CD4-positive, alpha-beta T cell (primary cell): ENCODE measurements at places on chromosomes 1 and 21. TPM values are rescaled to one million over a fixed set of nuclear protein-coding genes. Genes with fewer than 3 reads are reported as not detected.

DNA sequence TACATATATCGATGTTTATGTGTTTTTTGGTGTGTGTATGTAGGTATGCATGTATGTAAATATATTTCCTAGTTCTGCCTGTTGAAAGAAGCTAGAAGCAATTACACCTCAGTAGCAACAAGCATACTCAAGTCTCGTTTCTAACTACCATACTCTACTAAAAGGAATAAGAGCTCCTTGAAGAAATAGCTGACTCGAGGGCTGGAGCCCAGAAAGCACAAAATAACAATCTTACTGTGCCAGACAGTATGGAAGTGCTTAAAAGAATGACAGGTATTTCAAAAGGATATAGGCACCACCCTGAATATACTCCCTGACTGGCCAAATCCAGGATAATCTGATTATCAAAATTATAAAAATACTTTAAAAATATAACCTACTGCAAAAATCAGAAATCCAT lies 23.2 kb downstream of the FUBP1 start:
- no peak overlapping the region for H3K27ac ChIP-seq
- H3K4me1 ChIP-seq: no peaks in the 10 kb centered on the region
- DNase-seq: no peak
- no peak overlapping the region for H3K4me3 ChIP-seq

Gene NPPB
- not detected for total RNA-seq

Gene MSH4
- 0.25 TPM for total RNA-seq

- no peaks in the 10 kb centered on the region for H3K27me3 ChIP-seq
- H3K4me3 ChIP-seq: no peak overlapping the region
- DNase-seq: no peak
- no peaks in the 10 kb centered on the region for H3K36me3 ChIP-seq
- peaks cover 33% of the 10 kb centered on the region for H3K4me1 ChIP-seq
- peak overlapping the region; percentile 64 for H3K27ac ChIP-seq
Measured at GRCh38 chr21:42199868-42200463, 19.0 kb upstream of the ABCG1 start.

DNA sequence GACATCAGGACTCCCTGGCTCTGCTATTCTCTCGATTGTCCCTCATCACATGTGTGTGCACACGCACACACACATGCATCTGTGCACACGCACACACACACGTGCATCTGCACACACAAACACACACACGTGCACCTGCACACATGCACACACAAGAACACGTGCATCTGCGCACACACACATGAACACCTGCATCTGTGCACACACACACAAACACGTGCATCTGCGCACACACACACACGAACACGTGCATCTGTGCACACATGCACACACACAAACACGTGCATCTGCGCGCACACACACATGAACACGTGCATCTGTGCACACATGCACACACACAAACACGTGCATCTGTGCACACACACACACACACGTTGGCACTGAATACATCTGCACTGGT lies 14.7 kb downstream of the S100A7A start:
- H3K4me1 ChIP-seq: no peaks in the 10 kb centered on the region
- DNase-seq: no peak
- H3K27ac ChIP-seq: no peak overlapping the region
- no peak overlapping the region for H3K4me3 ChIP-seq
- peaks cover 11% of the 10 kb centered on the region for H3K27me3 ChIP-seq

DNA sequence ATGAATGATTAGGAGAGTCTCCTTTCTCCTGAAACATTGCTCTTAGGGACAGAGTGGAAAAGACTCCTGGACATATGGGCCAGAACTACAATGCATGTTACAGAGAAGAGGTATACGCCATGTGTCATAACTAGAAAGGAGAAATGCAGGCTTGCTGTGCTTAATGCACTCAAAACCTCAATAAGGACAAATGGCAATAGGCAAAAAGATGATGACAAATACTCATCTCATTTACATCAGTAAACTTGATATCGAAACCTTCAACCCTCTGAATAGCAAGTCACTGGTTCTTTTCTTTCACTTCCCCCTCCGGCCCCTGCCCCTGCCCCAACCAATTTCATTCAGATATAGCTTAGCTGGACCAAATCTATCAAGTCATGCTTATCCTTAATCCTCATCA lies 1.9 kb upstream of the GPR88 start:
- H3K4me3 ChIP-seq: no peak overlapping the region
- H3K27ac ChIP-seq: no peak overlapping the region

DNA sequence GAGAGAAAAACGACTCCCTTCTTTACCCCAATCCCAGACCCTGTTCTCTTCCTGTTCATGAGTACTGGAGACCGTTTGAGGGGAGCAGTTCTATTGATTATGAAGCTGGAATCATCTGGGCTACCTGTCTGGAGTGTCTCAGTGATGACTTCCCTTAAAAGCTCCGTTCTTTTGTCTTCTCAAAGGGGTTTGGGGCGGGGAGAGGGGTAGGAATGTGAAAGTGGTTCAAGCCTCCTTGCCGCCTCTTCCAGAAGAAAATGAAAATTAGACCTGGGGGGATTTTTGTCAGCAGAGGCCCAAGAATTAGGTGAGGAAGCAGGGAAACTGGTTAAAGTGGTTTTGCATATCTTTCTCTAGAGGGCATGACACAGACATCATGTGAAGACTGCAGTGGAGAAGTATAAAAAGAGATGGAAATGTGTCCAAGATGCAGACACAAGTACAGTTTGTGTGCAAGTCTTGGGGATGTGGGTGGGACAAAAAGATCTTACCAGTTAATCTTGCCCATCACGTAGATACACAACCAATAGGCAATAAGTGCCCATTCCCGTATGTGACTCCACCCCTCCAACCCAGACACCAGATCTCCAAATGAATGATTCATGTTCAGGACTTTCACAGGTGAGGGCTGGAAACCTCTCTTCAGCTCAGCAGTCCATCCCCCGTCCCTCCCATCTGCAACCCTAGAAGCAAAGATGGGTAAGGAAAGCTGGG lies 470 bp upstream of the MTMR11 start:
- no peaks in the 10 kb centered on the region for H3K36me3 ChIP-seq
- peaks cover 16% of the 10 kb centered on the region for H3K4me1 ChIP-seq
- H3K27ac ChIP-seq: no peak overlapping the region
- H3K4me3 ChIP-seq: no peak overlapping the region

- H3K4me1 ChIP-seq: no peaks in the 10 kb centered on the region
- no peak overlapping the region for H3K4me3 ChIP-seq
- no peak overlapping the region for H3K27ac ChIP-seq
- no peak for DNase-seq
Measured at GRCh38 chr1:93143136-93143535, 37.1 kb downstream of the TMED5 start.

- no peaks in the 10 kb centered on the region for H3K27me3 ChIP-seq
- peaks cover 28% of the 10 kb centered on the region for H3K4me1 ChIP-seq
- H3K36me3 ChIP-seq: peaks cover 4% of the 10 kb centered on the region
- DNase-seq: no peak
Measured at GRCh38 chr1:153777648-153778047, 2.4 kb downstream of the SLC27A3 start.

Gene RHD
- total RNA-seq: not detected

Gene C1orf94
- total RNA-seq: not detected

Gene PCSK9
- total RNA-seq: not detected

- no peak for DNase-seq
- H3K27ac ChIP-seq: no peak overlapping the region
- no peaks in the 10 kb centered on the region for H3K27me3 ChIP-seq
- H3K4me3 ChIP-seq: no peak overlapping the region
- H3K4me1 ChIP-seq: no peaks in the 10 kb centered on the region
Measured at GRCh38 chr1:104467590-104467989, 717.9 kb downstream of the AMY1C start.

DNA sequence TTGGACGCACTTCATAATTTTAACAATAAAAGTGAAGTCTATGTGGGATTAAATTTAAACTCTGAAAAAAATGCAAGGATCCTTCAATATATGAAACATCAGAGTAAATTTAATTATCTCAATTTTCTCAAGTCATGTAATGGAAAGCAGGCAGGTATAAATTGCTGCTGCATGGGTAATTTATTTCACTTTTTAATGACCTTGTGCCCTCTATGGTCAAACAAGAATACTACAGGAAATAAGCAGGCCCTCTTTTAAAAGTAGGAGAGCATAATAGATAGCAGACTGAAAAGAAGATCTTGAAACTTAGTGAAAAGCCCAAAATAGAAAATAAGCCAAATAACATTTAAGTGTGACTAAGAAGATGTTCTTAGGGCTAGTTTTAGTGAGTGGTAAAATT lies 22.9 kb downstream of the BCAS2 start:
- H3K27me3 ChIP-seq: no peaks in the 10 kb centered on the region
- DNase-seq: no peak
- no peak overlapping the region for H3K4me3 ChIP-seq
- H3K27ac ChIP-seq: no peak overlapping the region
- no peaks in the 10 kb centered on the region for H3K36me3 ChIP-seq

DNA sequence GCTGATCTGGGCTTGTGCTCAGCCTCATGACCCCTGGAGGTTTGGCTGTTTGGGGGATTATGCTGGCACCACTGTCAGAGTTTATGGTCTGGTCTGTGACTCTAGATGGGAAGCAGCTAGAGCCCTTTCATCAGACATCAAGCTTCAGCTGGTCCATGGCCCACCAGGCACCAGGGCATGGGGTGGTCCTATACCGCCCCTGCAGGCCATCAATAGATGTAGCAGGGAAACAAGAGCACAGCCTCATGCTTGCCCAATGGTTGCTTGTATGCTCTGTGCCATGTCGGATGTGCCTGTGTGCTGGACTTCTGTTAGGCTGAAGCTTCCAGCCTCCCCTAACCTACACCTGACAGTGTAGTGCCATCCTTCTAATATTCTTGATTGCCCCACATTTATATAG lies 71.1 kb upstream of the CD34 start:
- no peak overlapping the region for H3K4me3 ChIP-seq
- H3K27me3 ChIP-seq: peaks cover 8% of the 10 kb centered on the region
- H3K27ac ChIP-seq: no peak overlapping the region
- H3K4me1 ChIP-seq: no peaks in the 10 kb centered on the region

Gene TNN
- not detected for total RNA-seq

- DNase-seq: no peak
- no peak overlapping the region for H3K27ac ChIP-seq
- H3K27me3 ChIP-seq: no peaks in the 10 kb centered on the region
- peak overlapping the region; percentile 73 for H3K4me3 ChIP-seq
- H3K4me1 ChIP-seq: peaks cover 35% of the 10 kb centered on the region
Measured at GRCh38 chr1:229344139-229344538, 1.3 kb upstream of the CCSAP start.

Gene RIPPLY3
- total RNA-seq: not detected

DNA sequence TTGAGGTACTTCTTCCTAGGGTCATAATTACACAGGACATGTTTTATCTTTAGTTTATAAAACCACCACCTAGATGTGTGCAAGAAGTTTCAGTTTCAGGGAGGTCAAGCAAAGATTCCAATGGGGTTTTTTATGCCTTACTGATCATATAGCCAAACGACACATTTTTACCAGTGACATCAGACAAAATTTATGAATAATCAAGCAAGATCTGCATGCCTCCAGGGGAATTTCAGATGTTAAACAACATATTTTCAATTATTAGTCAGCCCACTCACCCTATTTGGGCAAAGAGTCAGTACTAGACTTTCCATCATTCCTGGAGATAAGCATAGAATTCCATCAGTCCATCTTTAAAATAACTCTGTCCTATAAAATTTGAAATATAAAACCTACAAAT lies 867.4 kb downstream of the KCNT2 start:
- no peaks in the 10 kb centered on the region for H3K36me3 ChIP-seq
- DNase-seq: no peak
- no peaks in the 10 kb centered on the region for H3K27me3 ChIP-seq
- no peaks in the 10 kb centered on the region for H3K4me1 ChIP-seq

Gene AMY1A
- total RNA-seq: not detected

DNA sequence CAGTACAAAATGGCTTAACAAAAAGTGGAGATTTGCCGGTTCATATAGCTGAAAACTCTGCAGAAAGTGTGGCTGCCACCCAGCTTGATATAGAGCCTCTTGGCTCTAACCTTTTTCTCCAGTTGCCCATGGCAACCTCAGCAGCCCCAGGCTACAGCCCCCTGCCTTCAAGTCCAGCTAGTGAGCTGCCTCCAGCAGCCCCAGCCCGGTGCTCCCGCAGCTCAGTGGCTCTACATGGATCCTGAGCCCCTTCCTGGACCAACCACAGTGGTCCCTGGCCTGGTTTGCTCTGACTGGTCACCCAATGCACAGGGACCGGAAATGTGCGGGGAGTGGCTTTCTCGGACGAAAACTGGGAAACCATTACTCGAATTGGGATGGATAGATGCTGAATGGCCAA lies 13.3 kb upstream of the ATF3 start:
- peaks cover 12% of the 10 kb centered on the region for H3K4me1 ChIP-seq
- H3K27me3 ChIP-seq: no peaks in the 10 kb centered on the region
- H3K36me3 ChIP-seq: no peaks in the 10 kb centered on the region
- no peak overlapping the region for H3K27ac ChIP-seq
- no peak for DNase-seq
- H3K4me3 ChIP-seq: no peak overlapping the region

- no peaks in the 10 kb centered on the region for H3K36me3 ChIP-seq
- no peak overlapping the region for H3K4me3 ChIP-seq
- no peak for DNase-seq
- no peaks in the 10 kb centered on the region for H3K27me3 ChIP-seq
Measured at GRCh38 chr1:217627431-217627830, 3.5 kb downstream of the GPATCH2 start.

DNA sequence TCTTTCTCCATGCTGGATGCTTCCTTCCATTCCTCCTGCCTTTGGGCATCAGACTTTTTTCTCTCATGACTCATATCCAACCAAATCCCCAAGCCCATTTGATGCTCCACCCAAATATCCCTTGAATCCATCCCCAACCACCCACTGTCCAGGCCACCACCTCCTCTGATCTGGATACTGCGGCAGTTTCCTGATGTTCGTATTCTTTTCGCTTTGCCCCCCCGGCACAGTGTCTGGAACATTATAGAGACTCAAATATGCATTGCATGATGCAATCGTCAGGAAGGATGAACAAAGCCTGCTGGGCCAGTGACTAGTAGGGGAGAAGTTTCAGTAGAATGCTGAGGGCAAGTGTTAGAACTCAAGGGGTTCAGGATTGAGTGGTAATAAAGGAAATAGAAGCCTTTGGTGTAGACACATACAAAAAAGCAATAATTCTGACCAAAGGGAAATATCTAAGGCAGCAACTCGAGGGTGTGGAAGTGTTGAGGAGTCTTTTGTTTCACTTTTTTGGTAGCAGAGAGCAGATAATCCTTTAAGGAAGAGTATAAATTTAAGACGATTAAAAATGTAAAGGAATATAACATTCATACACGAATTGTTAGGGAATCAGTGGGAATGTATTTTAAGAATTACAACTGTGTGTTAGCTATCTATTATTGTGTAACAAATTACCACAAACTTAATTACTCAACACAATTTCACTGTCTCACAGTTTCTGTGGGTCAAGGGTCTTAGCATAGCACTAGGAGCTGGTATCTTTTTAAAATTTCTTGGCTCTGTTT lies 7.5 kb downstream of the S100A11 start:
- no peak overlapping the region for H3K4me3 ChIP-seq
- peaks cover 52% of the 10 kb centered on the region for H3K4me1 ChIP-seq
- H3K27ac ChIP-seq: no peak overlapping the region

Gene CSF3R
- 4.1 TPM for total RNA-seq

DNA sequence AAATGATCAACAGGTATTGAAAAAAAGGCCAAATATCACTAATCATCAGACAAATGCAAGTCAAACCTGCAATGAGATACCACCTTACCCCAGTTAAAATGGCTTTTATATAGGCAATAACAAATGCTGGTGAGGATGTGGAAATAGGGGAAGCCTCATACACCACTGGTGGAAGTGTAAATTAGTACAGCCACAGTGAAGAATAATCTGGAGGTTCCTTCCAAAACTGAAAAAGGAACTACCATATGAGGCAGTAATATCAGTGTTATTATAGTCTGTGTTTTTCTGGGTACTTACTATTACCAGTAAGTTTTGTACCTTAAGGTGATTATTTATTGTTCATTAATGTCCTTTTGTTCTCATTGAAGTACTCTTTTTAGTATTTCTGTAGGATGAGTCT lies 201.3 kb downstream of the MRPL39 start:
- no peaks in the 10 kb centered on the region for H3K4me1 ChIP-seq
- no peaks in the 10 kb centered on the region for H3K36me3 ChIP-seq
- no peak overlapping the region for H3K27ac ChIP-seq
- no peak overlapping the region for H3K4me3 ChIP-seq
- H3K27me3 ChIP-seq: no peaks in the 10 kb centered on the region
